ENCODE measurements at places on chromosomes 16 and 17. TPM values are rescaled to one million over a fixed set of nuclear protein-coding genes. Genes with fewer than 3 reads are reported as not detected.

CALCOCO2 gene
- total RNA-seq = 92.5 TPM

C17orf100 gene
- 3.0 TPM for total RNA-seq

CCL8 gene
- not detected for total RNA-seq

EPOP gene
- total RNA-seq = 10.8 TPM

BAHCC1 gene
- total RNA-seq = 8.5 TPM

IKZF3 gene
- not detected for total RNA-seq

SCGB1C2 gene
- total RNA-seq = not detected

IGSF6 gene
- total RNA-seq = not detected
